ENCODE measurements at places on chromosomes 12 and 14.

DNA sequence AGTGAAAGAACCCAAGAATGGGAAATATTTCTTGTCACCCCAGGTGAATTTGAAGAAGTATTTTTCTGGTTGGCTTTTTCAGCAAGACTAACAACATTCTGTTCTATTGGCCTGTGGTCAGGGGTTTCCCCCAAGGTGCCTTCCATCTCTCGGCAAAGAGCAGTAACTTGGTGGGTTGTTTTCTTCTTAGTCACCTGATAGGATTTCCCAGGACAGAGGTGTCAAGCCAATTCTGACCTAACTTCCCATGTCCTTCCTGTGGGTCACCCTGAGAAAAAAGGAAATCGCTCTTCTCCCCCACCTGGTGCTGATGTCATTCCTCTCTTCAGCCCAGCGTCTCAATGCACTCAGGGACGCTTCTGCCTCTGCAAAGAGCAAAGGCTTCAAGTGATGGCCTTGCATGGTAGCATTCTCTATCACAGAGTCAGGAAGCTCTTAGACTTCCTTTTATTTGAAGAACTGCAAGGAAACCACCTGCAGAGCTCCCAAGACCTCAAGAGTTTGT is 16.1 kb upstream of the IFNG start:
- DNase-seq = no peak

GRCh38 chr12:47741340-47741703 is 16.0 kb upstream of the ENDOU start:
- DNase-seq = peak; percentile 90

GRCh38 chr14:86766469-86766868 is 1226.5 kb downstream of the GALC start:
- no peak for DNase-seq

DNA sequence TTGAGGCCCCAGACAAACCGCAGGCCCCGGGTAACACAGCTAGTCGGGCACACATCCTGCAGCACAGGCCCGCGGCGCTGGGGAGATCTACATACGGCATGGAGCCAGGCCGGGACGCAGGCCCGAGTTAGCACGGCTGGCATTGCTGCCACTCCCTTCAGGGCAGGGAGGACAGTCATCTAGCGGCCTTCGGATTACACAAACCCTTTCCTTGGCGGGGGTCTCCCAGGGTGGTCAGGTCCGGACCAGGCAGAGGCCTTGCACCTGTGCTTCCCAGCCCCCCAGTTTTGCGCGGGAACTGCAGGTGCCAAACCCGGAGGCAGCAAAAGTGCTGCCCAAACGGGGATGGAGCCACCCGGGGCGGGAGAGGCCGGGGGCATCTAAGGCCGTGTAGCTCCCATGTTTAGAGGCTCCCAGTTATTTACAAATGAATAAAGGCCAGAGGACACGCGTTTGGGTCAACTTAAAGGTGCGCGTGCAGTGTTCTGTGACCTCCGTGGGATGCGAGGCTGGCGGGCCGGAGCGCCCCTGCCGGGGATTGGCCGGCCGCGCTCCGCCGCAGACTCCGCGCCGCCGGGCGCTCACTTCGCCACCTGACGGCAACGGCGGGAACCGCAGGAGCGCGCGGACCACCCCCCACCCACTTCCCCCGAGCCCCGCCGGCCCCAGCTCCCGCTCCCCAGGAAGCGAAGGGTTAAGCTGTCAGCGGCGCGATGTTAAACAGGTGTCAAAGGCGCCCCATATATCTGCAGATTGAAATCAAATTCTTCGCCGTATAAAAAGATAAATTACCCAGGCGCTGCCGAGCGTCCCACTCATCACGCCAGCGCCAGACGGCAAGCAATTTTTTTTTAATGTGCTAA is 18.1 kb downstream of the VSX2 start:
- DNase-seq = peak; percentile 43

DNA sequence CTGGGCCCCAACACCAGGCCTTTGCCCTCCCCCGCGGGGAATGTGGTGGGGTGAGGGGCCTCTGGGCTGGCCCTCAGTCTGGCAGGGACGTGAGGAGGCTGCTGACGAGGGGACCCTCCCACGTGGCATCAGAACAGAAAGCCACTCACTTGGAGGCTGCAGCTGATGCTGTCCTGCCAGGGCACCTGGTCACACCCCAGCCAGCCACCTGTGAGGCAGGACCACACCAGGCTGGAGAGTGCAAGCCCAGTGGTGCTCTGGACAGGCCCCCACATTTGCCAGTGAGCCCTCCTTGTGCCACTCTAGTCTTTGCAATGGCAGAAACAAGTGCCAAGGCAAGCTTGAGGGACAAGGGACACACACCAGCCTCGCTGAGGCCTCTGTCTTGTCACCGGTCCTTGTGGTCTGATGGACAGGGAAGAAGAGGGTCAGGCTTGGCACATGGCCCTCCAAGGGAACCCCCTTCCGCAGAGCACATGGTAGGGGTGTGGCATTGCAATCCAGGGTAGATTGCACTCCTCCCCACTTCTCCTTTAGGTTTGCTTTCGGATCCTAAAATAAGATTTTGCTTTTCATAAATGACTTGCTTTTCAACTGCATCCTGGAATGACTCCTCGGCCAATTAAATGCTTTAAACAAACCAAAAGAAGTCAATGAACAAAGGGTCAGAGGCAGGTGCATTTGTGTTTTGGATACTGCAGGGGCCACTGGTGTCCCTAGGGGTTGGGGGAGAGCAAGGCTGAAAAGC is 53.7 kb downstream of the CCDC88C start:
- DNase-seq = no peak

- DNase-seq = peak; percentile 90
Observed at GRCh38 chr14:75147423-75148071, 20.7 kb upstream of the NEK9 start.

GRCh38 chr12:53492830-53493609 is 6.2 kb downstream of the MAP3K12 start:
- DNase-seq = peak; percentile 86

GRCh38 chr14:88044444-88044758 is 39.5 kb downstream of the GPR65 start:
- no peak for DNase-seq

GRCh38 chr14:52117111-52117832 is 48.4 kb upstream of the NID2 start:
- no peak for DNase-seq

DNA sequence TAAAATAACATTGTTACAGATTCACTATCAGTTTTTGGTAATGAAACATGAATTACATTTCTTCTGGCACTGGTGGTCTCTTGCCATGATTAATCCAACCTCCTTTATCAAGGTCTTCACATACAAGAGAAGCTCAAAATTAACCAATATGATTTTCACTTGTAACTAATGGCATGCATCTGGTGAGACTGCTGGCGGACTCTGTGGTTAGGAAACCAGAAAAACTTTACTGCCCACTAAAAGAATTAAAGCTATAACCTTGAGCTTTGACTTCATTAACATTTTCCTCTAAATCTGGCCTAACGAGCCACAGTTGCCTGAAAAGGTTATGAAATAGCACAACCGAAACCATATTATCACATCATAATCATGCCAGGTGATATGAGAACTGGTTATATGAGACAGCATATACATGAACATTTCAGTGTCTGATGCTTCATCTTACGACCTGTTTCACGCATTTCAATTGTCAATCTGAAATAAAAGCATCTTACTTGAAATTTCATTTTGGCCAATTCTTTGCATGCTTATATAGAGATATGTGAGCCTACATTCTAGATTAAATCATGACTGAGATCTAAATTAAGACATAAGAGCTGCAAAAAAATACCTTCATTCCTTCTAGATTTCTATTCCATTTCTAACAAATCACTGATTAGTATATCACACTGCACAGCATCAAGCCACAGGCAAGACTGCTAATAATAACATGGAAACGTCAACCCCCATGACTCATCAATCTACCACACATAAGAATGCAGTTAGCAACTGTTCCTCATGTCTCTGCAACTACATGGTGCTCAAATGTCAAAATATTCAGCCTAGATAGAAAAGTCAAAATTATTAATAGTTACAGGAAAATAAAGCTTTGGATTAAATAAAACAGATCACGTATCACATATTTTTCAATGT is 89.3 kb downstream of the OSBPL8 start:
- no peak for DNase-seq

GRCh38 chr12:89528434-89528833 is 2.6 kb upstream of the POC1B start:
- no peak for DNase-seq

GRCh38 chr14:102630405-102630804 is 38.0 kb downstream of the RCOR1 start:
- no peak for DNase-seq

- DNase-seq = no peak
Observed at GRCh38 chr12:48938805-48939204, 13.5 kb upstream of the FKBP11 start.

DNA sequence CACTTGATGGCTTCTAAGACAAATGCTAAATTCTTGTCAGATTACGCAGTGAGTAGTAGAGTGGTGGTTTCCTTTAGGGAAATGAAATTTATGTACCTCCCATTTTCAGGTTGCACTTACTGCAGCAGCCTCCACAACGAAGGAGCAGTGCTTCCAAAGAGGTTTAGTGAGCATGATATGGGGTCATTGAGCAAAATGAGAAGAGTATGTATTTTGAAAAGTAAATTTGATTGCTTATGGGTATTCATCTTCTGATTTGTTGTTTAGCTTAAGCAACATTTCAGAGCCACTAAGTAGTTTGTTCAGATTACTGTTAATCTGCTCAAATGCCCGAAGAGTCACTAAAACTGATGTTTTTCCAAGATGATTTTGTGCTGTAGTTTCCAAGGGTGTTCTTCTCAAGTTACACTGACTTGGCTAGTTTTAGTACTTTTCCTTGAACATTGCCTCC is 493.6 kb downstream of the PCNX1 start:
- no peak for DNase-seq

- DNase-seq = no peak
Observed at GRCh38 chr14:67951529-67952135, 132.1 kb downstream of the RAD51B start.

- no peak for DNase-seq
Observed at GRCh38 chr12:11686120-11686519, 36.6 kb downstream of the ETV6 start.

GRCh38 chr12:12158858-12159257 is 88.1 kb downstream of the BCL2L14 start:
- DNase-seq = no peak

DNA sequence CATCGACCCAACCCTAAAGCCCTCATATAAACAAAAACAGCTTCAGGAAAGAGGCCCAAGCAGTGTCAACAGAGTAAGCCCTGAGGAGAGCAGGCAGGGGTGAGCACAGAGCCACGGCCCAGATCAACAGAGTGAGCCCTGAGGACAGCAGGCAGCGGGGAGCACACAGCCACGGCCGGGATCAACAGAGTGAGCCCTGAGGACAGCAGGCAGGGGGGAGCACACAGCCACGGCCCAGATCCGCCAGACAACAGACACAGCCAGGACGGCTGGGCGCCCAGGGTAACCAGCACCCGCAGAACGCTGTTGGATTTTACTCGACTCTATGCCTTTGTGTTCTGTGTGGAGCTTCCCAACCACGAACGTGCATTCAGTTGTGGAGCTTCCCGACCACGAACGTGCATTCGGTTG is 15.0 kb downstream of the CCDC85C start:
- DNase-seq = no peak

GRCh38 chr14:21537090-21537424 is 10.9 kb upstream of the SALL2 start:
- DNase-seq = no peak

GRCh38 chr12:119949594-119949993 is 39.4 kb upstream of the BICDL1 start:
- no peak for DNase-seq

DNA sequence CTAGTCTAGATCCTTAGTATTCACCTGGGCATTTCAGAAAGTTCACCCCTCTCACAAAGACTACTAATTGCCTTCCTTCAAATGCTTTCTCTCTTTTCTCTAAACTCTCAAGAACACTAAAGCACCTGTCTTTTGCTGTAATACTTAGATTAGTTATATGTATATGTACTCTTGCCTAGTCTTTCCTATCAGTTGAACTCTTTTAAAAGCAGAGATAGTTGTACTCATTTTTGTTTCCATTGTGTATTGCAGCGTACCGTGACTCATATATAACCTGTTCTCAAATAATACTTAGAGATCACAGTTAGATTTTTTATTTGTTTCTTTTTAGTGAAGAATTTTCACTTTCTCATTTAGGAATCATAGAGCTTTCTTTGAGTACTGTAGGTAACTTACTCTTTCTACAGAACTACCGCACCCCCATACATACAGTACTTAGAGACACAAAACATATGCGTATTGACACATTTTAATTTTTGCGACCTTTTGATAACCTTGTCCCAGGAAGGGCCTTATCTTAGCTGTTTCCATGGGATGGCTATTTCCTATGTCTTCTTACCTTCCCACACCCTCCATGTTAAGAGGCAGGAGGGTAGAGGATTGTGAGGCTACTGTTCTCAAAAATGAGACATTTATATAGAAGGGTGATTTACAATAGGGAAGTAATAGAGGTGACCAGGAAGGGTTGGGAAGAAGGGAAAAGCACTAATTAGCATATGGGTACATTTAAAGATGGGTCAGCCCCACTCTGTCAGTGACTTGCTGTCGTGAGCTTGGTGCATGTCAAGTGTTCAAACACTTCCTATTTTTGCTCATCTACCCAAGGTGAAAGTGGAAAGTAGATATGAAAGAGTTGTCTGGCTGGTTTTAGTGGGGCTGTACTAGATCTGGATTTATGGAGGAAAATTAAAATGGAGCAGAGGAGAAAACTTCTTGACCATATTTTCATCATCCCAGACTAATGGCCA is 74.3 kb downstream of the PLEKHA5 start:
- no peak for DNase-seq

- DNase-seq = no peak
Observed at GRCh38 chr12:107263980-107264379, 170.6 kb upstream of the CRY1 start.

GRCh38 chr12:51855586-51856428 is 7.3 kb upstream of the FIGNL2 start:
- DNase-seq = no peak

DNA sequence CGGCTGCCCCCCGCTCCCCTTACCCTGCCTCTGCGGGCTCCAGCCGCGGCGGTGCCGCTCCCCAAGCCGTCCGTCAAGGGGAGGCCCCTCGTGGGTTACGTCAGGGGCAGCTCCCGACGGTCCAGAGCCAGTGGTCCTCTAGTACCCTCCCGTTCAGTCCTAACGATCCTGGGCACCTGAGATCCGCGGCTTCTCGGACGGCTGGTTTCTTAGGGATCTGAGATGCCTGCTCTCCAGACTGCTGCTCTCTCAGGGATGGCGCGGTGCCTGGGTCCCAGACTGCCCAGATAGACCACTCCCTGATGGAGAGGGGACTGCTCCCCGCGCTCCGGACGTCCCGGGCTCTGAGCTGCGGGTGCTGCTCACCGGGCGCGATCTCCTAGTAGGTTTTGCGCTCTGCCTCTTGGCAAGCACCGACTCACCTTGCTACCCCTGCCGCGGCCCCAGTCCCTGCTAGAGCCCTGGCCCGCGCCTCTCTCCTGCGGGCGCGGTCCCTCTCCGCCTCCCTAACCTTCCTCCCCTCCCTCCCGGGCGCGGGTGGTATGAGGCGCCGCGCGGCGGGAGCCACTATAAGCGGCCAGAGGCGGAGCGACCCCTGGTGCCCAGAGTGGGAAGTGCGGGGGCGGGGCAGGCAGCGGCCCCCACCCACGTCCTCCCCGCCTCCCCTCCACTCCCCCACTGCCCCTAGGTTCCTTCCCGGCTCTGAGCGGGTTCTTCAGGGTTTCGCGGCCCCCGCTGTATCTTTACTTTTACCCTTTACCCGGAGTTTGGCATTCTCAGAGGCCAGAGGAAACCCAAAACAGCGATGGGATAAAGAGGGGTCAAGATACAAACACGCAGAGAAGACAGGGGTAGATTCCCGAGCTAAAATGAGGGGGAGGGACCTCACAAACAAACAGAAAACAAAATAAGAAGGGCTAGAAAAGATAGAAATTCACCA is at the start of gene C1QL4:
C1QL4 (minus strand) TSS at position 544 of the 940 bp plus-strand sequence. CDS start 711 bp downstream, outside the sequence.
- DNase-seq = no peak

- no peak for DNase-seq
Observed at GRCh38 chr14:52735921-52736489, 6.0 kb downstream of the STYX start.
